ENCODE measurements at places on chromosomes 6 and 20. TPM values are rescaled to one million over a fixed set of nuclear protein-coding genes. Genes with fewer than 3 reads are reported as not detected.

DNA sequence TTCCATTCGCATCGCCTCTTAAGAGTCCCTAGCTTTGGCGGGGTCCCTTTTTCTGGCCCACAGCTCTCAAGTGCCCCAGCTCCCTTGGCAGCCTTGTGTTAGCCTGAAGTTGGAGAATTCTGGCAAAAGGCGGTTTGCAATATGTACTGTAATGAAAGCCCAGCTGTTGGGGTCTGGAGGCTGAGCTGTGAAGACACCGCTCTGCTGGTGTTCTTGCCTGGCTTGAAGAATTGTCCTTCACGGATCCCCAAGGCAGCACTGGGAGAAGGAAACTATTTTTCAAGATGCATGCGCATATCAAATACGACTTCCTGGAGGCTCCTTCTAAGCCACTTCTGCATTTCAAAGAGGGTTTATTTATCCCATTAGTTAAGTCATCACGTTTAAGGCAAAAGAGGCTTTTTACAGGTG, 21.4 kb upstream of the CITED2 start:
- no peaks in the 10 kb centered on the region for H3K27me3 ChIP-seq
- H3K27ac ChIP-seq, result no peak overlapping the region
- H3K4me1 ChIP-seq, result peaks cover 27% of the 10 kb centered on the region
- DNase-seq, result no peak

- peaks cover 23% of the 10 kb centered on the region for H3K27me3 ChIP-seq
- no peak for DNase-seq
- peak overlapping the region; percentile 85 for H3K4me3 ChIP-seq
- peak overlapping the region; percentile 89 for H3K27ac ChIP-seq
- peaks cover 8% of the 10 kb centered on the region for H3K4me1 ChIP-seq
These were observed 131.0 kb downstream of the GPX5 start for GRCh38 chr6:28656715-28657114.

GRCh38 chr6:57158658-57159057, 13.5 kb upstream of the BAG2 start:
- H3K4me3 ChIP-seq, result no peak overlapping the region
- no peak overlapping the region for H3K27ac ChIP-seq
- H3K27me3 ChIP-seq, result no peaks in the 10 kb centered on the region
- peaks cover 25% of the 10 kb centered on the region for H3K36me3 ChIP-seq

- DNase-seq, result no peak
- H3K4me1 ChIP-seq, result peaks cover 3% of the 10 kb centered on the region
- no peaks in the 10 kb centered on the region for H3K27me3 ChIP-seq
- H3K4me3 ChIP-seq, result no peak overlapping the region
- H3K36me3 ChIP-seq, result no peaks in the 10 kb centered on the region
These were observed 70.4 kb upstream of the SLC2A12 start for GRCh38 chr6:134122775-134123174.

ADAT2 gene
- total RNA-seq, result 16.5 TPM

- H3K36me3 ChIP-seq, result no peaks in the 10 kb centered on the region
- H3K27me3 ChIP-seq, result peaks cover 2% of the 10 kb centered on the region
- no peak overlapping the region for H3K27ac ChIP-seq
- H3K4me1 ChIP-seq, result peaks cover 8% of the 10 kb centered on the region
- DNase-seq, result no peak
These were observed 70.4 kb downstream of the THBS2 start for GRCh38 chr6:169183233-169183632.

DNA sequence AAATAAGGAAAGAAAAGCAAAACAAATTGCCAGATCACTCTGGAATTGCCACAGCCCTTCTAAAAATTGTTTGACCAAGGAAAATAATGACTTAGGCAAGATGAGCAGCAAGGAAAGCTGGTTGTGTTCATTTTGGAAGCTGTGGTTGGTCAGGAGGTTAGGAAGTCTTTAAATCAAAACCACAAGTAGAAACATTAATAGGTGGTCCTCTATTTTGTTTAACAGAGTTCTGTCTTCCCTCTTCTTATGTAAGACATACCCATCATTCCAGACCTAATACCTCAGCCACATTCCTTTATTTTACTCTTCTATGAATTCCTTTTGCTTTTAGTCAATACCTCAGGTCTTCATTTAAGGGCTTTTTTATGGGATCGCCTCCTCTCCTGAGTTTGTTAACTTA, 422.2 kb upstream of the PLCB4 start:
- H3K4me1 ChIP-seq, result peaks cover 28% of the 10 kb centered on the region
- peaks cover 29% of the 10 kb centered on the region for H3K36me3 ChIP-seq
- no peak for DNase-seq
- H3K4me3 ChIP-seq, result no peak overlapping the region
- peak overlapping the region; percentile 33 for H3K27ac ChIP-seq

GRCh38 chr20:33280000-33280680, 2.9 kb upstream of the BPIFB1 start:
- no peaks in the 10 kb centered on the region for H3K36me3 ChIP-seq
- no peak for DNase-seq
- peaks cover 6% of the 10 kb centered on the region for H3K4me1 ChIP-seq
- H3K27me3 ChIP-seq, result peaks cover 25% of the 10 kb centered on the region
- no peak overlapping the region for H3K4me3 ChIP-seq

- peaks cover 8% of the 10 kb centered on the region for H3K36me3 ChIP-seq
- DNase-seq, result no peak
- H3K27me3 ChIP-seq, result no peaks in the 10 kb centered on the region
- H3K4me3 ChIP-seq, result no peak overlapping the region
- peaks cover 22% of the 10 kb centered on the region for H3K4me1 ChIP-seq
- H3K27ac ChIP-seq, result no peak overlapping the region
These were observed 40.4 kb downstream of the TRAM2 start for GRCh38 chr6:52536424-52536916.

- no peak overlapping the region for H3K4me3 ChIP-seq
- no peak for DNase-seq
- no peaks in the 10 kb centered on the region for H3K4me1 ChIP-seq
- H3K36me3 ChIP-seq, result no peaks in the 10 kb centered on the region
These were observed 123.8 kb downstream of the FAM83B start for GRCh38 chr6:54970337-54970736.

APOM gene
- total RNA-seq, result 3.4 TPM

PLG gene
- 0.22 TPM for total RNA-seq

GRCh38 chr6:16236631-16237199, 1.7 kb upstream of the GMPR start:
- peaks cover 13% of the 10 kb centered on the region for H3K27me3 ChIP-seq
- H3K4me3 ChIP-seq, result peak overlapping the region; percentile 49
- H3K27ac ChIP-seq, result peak overlapping the region; percentile 81
- no peak for DNase-seq
- peaks cover 44% of the 10 kb centered on the region for H3K4me1 ChIP-seq

- no peak for DNase-seq
- peak overlapping the region; percentile 21 for H3K27ac ChIP-seq
- H3K27me3 ChIP-seq, result no peaks in the 10 kb centered on the region
- H3K4me1 ChIP-seq, result peaks cover 6% of the 10 kb centered on the region
These were observed 31.3 kb downstream of the BCAS4 start for GRCh38 chr20:50826121-50826520.

DNA sequence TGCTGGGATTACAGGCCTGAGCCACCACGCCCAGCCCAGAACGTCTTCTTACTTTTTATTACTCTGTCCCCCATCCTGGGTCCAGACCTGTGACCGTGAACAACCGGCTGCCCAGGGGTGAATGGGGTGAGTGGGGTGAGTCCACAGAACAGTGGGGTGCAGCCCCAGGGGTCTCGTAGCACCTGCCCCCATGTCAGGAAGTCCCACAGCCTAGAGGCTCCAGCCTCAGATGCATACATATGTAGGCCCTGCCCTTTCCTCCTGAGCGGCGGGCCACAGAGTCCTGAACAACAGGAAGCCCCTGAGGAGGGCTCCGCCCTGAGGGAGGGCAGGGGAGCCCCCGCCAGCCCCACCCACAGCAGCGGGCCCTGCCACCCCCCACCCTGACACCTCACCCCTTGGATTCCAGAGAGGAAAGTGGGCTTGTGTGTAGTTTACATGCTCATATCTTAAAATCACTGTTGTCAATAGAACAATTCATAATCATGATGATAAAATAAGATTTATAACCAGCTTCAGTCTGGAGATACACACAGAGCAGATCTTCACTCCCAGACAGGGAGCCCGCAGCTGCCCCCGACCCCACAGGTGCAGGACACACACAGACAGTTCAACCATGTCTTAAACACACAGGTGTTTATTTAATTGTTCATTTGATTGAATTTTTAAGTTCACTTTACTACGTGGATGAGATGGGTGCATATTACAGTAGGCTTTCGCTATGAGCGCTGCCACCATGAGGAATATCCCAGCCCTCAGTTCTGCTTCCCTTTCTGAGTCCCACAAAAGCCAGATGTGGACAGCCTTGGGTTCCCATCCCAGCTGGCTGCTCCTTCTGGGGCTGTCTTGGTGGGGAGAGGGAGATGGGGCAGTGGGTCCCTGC, 12.4 kb upstream of the GMEB2 start:
- no peaks in the 10 kb centered on the region for H3K27me3 ChIP-seq
- DNase-seq, result no peak
- H3K4me1 ChIP-seq, result peaks cover 3% of the 10 kb centered on the region
- H3K27ac ChIP-seq, result no peak overlapping the region
- no peaks in the 10 kb centered on the region for H3K36me3 ChIP-seq

DNA sequence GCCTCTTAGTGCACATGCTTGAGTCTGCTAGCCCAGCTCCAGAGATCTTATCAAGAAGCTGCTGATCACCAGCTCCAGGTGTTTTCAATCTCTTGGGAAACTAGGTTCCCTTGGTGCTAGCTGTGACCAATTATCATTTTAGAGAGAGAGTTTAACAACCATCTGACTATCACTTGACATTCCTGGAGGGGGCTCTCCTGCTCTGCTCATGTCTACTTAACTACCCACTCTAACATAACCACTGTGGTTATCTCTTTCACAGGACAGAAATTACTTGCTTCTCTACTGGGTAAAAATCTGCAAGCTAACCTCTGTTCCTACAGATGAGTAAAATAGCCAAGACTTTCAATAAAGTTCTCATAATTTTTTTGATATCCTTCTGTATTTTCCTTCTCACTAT, 823.4 kb upstream of the GJE1 start:
- H3K4me1 ChIP-seq, result no peaks in the 10 kb centered on the region
- DNase-seq, result no peak
- H3K4me3 ChIP-seq, result no peak overlapping the region

- no peaks in the 10 kb centered on the region for H3K36me3 ChIP-seq
- no peak for DNase-seq
- no peak overlapping the region for H3K4me3 ChIP-seq
These were observed 5.9 kb downstream of the PTCRA start for GRCh38 chr6:42921801-42922200.

DNA sequence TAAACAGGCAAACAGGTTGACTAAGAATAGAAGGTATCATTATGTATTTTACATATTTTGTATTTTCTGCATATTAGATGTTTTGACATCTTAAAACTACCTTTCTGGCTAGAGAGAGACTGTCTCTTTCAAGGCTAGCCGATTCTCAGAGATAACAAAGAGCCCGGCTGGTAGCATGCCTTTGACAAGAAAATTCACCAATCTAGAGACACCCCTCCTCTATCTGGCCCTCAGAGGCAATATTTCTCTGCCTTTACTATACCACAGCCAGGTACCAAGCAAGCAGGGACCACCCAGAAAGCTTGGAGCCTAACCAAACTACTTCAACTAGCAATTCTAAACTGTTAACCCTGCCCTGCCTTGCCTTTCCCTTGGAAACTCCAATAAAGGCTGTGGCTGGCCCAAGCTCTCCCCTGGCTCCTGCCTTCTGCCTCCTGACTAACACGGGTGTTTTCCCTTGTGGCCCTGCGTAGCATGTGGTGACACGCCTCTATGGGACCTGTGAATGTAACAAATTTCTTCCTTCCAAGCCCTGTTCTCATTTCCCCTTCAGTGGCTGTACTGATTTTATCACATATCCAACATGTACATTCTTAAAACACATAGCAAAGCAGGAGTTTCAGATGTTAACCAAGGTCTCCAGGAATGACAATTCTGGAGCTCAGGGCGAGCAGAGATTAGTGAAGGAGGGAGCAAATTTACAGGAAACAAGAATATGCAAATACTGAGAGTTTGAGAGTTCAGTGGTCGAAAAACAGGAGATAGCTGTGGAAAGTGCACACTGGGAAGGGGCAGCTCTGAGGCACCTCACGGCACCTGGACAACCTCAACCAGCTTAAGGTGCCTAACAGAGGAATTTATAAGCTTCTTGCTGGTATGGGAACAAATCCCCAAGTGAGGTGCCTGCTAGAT, 120.8 kb downstream of the BACH2 start:
- H3K27me3 ChIP-seq, result no peaks in the 10 kb centered on the region
- H3K4me3 ChIP-seq, result no peak overlapping the region
- DNase-seq, result no peak

GRCh38 chr20:15248618-15249395, 911.4 kb upstream of the FLRT3 start:
- no peak for DNase-seq
- H3K27me3 ChIP-seq, result no peaks in the 10 kb centered on the region
- H3K4me3 ChIP-seq, result no peak overlapping the region
- no peaks in the 10 kb centered on the region for H3K36me3 ChIP-seq
- H3K4me1 ChIP-seq, result peaks cover 8% of the 10 kb centered on the region

DNA sequence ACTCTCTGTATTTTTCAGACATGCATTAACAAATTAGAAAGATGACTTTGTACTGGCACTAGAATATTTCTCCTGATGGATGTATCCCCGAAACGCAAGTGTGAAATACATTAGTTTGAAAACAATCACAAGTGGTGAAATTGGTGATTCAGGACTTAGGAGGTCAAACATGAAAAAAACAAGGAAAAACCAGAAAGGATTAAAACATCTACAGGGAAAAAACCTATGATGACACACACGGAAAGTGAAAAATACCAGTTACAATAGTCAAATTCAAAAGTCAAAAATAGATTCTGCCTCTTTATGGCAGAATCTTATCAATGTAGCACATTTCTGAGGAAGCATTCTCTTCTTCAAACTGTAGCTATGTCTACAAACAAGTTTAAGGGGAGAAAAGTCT, 129.0 kb upstream of the SGK1 start:
- DNase-seq, result no peak
- H3K27ac ChIP-seq, result no peak overlapping the region
- H3K36me3 ChIP-seq, result no peaks in the 10 kb centered on the region
- H3K4me1 ChIP-seq, result peaks cover 16% of the 10 kb centered on the region
- no peak overlapping the region for H3K4me3 ChIP-seq

DNA sequence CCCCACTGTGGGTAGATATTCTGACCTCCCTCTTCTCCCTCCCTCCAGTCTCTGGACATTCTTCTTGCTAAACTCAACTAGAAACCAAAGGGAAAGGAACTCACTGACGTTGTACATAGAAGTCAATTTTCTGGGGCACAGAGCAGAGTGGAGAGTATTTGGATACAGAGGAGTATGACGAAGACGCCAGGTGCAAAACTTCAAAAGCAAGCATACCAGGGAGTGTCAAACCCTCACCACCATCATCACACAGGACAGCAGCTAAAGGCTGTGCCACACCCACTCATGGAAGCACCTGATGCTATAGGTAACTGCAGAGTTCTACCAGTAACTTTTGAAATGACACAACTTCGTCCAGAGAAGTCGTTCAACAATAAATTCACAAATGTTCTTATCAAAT, 64.8 kb downstream of the FYN start:
- H3K36me3 ChIP-seq, result peaks cover 8% of the 10 kb centered on the region
- H3K27me3 ChIP-seq, result no peaks in the 10 kb centered on the region
- no peak overlapping the region for H3K27ac ChIP-seq
- no peak for DNase-seq

TRIM38 gene
- 15.8 TPM for total RNA-seq

GRCh38 chr6:170290296-170291128, at the start of gene DLL1:
Gene DLL1, minus strand, starts transcription at chr6:170291078. Its CDS starts 939 bp downstream, at chr6:170290139.
- H3K4me1 ChIP-seq, result peaks cover 43% of the 10 kb centered on the region
- peak within 1 kb of the TSS; percentile 77 for H3K4me3 ChIP-seq
- H3K27ac ChIP-seq, result peak within 1 kb of the TSS; percentile 44
- H3K36me3 ChIP-seq, result no peaks in the 10 kb centered on the region
- DNase-seq, result no peak
- H3K27me3 ChIP-seq, result peaks cover 84% of the 10 kb centered on the region

Measured in mesothelial cell of epicardium (in vitro differentiated cells).